Stimulated activated CD4-positive, alpha-beta T cell treated with anti-CD3 and anti-CD28 coated beads, Interleukin-1b, Interleukin-23, amount 100 ng/mL, for 1 hour (primary cell): ENCODE measurements at places on chromosomes 6 and 20.

- DNase-seq, result no peak
Observed at GRCh38 chr6:64330694-64331307, 695.2 kb downstream of the PHF3 start.

- no peak for DNase-seq
Observed at GRCh38 chr6:106184629-106185028, 98.5 kb downstream of the PRDM1 start.

- no peak for DNase-seq
Observed at GRCh38 chr6:10531503-10531902, 10.4 kb downstream of the GCNT2 start.

GRCh38 chr20:59448851-59449444 lies 148.5 kb downstream of the EDN3 start:
- DNase-seq, result no peak

- DNase-seq, result no peak
Observed at GRCh38 chr20:19672498-19672897, 85.6 kb upstream of the RIN2 start.

DNA sequence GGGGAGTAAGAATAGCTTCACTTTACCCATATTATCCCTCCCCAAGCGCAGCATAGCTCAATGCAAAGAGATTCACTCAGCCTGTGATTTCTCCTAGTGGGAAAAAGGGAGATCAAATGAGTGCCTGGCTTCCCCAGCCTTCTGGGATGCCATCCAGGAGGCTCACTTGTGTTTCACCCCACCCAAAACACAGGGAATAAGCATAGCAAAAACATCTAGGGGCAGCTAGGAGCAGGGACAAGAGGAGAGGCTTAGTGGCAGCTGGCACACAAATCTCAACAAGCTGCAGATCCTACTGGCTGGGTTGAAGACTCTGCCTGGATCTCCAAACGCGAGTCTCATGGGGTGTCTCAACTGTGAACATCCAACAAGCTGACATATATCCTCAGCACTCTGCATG lies 715.8 kb downstream of the RNF144B start:
- DNase-seq, result no peak

DNA sequence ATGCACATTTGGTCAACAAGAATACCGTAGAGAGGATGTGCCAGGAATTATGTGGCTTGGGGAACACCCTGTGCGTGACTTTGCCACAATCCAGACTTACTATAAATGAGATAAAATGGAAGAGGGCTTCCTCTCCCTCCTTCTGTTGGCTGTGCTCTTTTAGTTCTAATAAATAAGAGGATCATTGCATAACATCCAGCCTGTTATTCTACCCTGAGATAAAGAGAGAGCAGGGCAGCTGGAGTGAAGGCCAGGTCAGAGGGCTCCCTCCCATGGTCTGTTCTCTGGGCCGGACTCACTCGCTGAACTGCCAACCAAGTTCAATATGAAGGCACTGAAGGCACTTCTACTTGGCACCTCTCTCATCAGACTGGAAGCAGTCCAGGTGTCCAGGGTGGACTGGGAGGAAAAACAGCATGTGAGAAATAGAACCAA lies 91.7 kb downstream of the MTFR2 start:
- no peak for DNase-seq

DNA sequence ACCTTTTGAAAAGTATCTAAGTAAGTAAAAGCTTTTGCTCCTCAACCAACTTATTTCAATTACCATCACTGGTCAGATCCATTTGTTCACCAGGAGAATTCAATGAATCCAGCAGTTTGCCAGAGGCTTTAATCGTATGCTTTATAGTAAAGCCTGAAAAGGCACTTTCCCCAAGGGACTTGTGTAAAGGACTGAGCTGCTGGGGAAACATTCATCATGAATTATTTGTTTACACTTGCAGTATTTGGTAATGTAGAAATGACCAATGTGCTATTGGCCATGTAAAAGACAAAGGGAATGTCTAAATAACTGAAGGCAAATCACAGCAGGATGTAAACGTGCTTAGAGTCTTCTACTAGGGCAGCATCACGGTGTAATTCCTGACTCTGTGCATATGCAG lies 471.4 kb downstream of the ADGRB3 start:
- no peak for DNase-seq

GRCh38 chr6:154358019-154358545 lies 1.5 kb upstream of the IPCEF1 start:
- no peak for DNase-seq

DNA sequence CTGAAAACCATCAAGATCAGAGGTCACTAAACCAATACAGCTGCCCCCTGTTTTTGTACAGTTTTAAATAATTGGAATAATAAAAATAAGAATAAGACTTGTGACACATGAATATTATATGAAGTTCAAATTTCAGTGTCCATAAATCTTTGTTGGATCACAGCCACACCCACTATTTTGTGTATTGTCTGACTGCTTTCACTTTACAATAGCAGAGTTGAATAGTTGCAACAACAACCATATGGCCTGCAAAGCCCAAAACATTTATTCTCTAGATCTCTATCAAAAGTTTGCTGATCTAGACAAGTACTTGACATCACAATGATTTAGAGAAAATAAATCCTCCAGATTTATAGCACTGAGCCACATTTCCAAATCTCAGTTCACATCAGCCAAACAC lies 73.6 kb downstream of the SPTLC3 start:
- no peak for DNase-seq

GRCh38 chr6:107202876-107203468 lies 87.7 kb upstream of the BEND3 start:
- no peak for DNase-seq

- no peak for DNase-seq
Observed at GRCh38 chr20:51023617-51024155, 779 bp upstream of the KCNG1 start.

- no peak for DNase-seq
Observed at GRCh38 chr6:5215159-5215558, 45.6 kb downstream of the LYRM4 start.

DNA sequence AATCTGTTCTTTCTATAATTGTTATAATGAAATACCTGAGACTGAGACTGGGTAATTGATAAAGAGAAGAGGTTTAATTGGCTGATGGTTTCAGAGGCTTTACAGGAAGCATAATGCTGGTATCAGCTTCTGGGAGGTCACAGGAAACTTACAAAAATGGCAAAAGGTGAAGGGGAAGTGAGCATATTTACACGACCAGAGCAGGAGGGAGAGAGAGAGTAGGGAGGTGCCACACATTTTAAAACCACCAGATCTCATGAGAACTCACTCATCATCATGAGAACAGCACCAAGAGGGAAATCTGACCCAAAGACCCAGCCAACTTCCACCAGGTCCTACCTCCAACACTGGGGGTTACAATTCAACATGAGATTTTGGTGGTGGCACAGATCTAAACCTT lies 2.6 kb upstream of the SIRPB1 start:
- no peak for DNase-seq

GRCh38 chr6:100484474-100484873 lies 19.8 kb upstream of the SIM1 start:
- no peak for DNase-seq

GRCh38 chr6:48474830-48475229 lies 363.8 kb upstream of the PTCHD4 start:
- no peak for DNase-seq

DNA sequence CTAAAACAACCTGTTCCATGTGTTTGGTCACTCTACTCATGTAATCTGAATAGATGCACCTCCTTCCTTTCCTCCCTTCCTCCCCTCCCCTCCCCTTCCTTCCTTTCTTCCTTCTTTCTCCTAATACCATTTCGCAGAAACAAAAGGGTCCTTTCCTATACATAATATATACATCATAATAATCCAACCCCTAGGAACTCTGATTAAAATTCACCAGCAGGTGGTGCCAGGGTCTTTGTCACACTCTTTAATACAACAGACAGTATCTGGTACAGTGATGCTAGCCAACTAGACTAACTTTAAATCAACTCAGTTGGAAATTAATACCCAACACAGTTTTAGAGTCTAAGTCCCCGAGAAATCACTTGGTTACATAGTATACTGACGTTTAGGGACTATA lies 181.2 kb upstream of the SHLD1 start:
- peak; percentile 5 for DNase-seq

DNA sequence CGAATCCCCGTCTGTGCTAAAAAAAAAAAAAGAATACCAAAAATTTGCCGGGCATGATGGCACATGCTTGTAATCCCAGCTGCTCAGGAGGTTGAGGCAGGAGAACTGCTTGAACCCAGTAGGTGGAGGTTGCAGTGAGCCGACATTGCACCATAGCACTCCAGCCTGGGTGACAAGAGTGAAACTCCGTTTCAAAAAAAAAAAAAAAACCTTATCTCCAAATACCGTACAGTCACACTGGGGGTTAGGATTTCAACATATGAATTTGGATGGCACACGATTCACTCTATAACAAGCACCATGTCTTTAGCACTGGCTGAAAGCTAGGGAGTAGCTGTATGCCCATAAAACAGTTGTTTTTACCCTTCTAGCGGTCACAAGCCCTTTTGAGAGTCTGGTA lies 3.8 kb downstream of the SMIM13 start:
- DNase-seq, result no peak

- DNase-seq, result no peak
Observed at GRCh38 chr6:11224966-11225463, 7.5 kb downstream of the NEDD9 start.

DNA sequence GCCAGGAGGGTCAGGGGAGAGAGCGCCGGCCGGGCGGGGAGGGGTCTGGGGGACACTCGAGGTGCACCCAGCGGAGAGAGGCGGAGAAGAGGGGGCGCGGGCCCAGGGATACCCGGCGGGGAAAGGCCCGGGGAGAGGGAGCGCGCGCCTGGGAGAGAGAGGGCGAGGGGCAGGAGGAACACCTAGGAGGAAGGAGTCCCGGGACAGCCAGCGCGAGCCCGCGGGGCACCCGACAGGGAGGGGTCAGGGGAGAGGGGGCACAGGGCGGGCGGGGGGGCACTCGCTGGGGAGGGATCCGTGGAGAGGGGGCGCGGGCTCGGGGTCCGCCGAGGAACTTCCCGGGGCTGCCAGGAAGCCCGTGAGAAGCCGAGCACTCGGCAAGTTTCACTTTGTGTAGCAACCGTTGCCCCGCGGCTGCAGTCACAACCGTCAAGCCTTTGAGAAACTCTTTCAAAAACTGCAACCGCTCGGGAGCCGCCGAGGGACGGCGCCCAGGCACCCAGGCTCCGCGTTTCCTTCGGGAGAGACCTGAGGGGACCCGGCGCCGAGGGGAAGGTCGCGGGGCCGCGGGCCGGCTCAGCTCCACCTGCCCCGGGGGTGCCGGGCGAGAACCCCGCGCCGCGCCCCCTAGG lies 471 bp downstream of the EZR start:
- DNase-seq, result peak; percentile 19

- no peak for DNase-seq
Observed at GRCh38 chr6:150417899-150418826, 49.4 kb downstream of the IYD start.

- no peak for DNase-seq
Observed at GRCh38 chr6:20704325-20705025, 170.2 kb downstream of the CDKAL1 start.

DNA sequence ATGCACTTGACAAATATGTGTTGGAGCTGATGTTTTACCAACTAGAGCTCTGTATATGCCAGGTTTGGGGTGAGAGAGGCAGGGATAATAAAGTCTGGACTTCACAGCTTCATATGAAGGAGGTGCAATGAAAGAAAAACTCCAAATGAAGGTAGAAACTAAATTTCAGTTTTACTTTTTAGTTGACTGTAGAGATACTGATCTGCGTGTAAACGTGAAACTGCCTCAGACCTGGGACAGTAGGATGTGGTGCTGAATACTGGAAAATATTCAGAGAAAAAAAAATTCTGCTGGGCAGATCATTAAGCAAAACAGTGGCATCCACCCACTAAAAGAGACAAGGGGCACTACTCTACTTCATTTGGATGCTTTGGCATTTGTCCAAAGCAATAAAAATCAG lies 94.5 kb downstream of the BACH2 start:
- no peak for DNase-seq

- no peak for DNase-seq
Observed at GRCh38 chr6:157104803-157105202, 218.5 kb downstream of the TMEM242 start.

- DNase-seq, result no peak
Observed at GRCh38 chr6:127367023-127367375, 23.6 kb upstream of the ECHDC1 start.
